DMS 273 treated with DMSO at 0.1 percent for 48 hours (cell line): ENCODE measurements at places on chromosomes 2 and 18.

- no peak for DNase-seq
Measured at GRCh38 chr2:39434233-39434897, 2.7 kb downstream of the MAP4K3 start.

DNA sequence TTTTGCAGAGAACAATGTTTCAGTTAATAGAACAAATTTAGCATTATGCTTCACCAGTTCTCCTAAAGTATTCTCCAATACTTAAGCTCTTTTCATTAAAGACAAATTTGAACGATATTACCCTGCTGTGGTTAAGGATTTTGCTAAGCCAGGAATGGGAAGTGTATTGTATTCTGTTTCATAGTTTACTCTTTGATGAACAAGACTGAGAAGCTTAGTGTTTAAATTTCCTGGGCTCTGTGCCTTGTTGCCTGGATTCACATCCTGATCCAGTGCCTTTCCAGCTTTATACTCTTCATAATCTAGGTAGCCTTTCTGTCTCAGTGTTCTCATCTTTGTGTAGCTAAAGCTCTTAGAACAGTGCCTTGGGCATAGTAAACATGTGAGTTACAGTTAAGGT lies 58.6 kb upstream of the GLS start:
- no peak for DNase-seq

- peak; percentile 45 for DNase-seq
Measured at GRCh38 chr2:96143848-96144480, 1.3 kb downstream of the DUSP2 start.

DNA sequence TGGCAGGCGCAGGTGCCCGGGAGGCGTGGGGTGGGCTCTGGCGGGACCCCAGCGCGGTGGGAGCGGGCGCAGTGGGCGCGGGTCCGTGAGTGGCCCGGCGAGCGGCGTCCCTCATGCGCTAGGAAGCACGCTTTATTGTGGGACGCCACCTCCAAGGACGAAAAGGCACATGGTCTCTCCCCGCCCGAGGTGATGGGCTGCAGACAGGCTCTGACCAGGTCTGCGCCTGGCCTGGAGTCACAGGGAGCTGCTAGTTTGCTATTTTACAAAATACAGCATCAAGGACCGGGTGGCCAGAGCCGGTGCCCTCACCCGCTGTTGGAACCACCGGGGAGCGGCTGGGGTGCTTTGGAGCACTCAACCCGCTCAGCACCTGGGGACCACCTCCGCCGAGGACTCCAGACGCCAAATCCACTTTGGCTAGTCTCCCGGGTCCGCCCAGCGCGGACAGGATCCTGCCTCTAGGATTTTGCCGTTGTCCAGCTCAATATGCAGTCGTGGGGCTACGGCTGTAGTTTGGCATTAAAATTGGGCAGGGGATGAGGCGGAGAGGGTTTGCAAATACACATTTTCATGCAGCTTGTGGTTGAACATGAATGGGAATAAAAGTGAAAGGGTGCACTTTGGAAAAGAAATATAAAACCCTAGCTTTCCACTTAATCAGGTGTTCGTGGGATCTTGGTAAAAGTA lies 65.4 kb downstream of the LRRFIP1 start:
- no peak for DNase-seq

- DNase-seq: peak; percentile 7
Measured at GRCh38 chr18:21444465-21445212, 155.9 kb downstream of the ESCO1 start.

DNA sequence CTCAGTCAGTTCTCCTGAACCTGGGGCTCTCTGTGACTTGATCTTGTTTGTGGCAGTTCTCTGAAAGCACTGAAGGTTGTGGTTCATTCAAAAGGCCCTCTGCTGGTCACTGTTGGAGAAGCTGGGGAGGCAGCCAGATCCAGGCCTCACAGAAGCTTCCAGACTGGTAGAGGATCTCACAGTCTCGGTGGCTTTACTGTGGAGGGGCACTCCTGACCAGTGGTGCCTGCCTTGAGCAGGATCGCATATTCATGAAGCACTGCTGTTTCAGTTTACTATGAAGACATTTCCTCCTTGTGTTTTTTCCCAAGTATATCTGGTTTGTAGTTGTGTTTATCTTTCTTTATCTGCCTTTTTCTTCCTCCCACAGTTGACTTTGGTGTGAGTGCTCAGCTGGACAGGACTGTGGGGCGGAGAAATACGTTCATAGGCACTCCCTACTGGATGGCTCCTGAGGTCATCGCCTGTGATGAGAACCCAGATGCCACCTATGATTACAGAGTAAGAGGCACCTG lies 133.9 kb downstream of the MAP4K4 start:
- DNase-seq: no peak

- DNase-seq: no peak
Measured at GRCh38 chr18:27017901-27018500, 152.5 kb upstream of the AQP4 start.

DNA sequence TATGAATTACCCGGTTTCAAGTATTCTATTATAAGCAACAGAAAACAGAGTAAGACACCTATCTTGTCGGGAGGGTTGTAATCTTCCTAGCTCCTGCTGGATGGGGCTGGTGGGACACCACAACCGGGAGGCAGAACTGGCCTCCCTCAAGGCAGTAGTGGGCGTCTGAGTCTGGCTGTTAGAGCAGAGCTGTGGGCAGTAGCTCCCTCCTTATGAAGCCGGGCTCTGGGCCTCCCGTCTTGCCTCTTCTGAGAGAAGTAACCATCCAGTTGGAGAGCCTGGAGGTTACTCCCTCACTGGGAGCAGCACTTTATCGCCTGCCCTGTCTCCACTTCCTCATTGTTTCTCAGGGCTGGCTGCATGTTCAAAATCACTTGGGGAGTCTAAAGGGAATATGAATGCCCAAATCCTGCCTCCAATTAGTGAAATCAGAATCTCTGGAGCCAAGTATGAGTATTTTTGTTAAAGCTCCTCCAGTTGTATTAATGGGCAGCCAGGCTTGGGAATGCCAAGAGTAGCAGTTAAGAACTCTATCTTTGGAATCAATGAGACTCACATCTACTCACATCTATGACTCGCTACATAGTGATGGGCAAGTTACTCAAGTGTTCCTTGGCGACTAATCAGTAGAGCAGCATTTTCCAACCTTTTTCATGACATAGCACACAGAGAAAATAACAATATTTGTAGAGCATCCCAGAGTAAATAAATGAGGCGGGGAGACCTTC lies 27.3 kb upstream of the NRP2 start:
- no peak for DNase-seq

DNA sequence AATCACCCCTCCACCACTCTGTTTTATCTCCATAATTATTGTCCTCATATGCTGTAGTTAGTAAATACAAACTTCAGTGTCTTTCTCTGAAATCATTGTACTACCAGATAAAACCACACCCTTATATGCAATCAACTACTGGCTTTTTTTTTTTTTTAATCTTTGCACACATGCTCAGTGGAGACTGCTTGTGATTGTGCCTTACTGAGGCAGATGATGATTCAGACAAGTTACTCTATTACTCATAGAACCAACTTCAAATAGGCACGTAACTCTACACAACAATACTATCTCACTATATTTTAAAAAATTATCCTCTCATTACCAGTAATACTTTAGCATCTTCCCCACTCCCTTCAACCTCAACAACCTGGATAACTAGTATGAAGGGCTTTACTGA lies 1278.4 kb upstream of the PIK3C3 start:
- no peak for DNase-seq

DNA sequence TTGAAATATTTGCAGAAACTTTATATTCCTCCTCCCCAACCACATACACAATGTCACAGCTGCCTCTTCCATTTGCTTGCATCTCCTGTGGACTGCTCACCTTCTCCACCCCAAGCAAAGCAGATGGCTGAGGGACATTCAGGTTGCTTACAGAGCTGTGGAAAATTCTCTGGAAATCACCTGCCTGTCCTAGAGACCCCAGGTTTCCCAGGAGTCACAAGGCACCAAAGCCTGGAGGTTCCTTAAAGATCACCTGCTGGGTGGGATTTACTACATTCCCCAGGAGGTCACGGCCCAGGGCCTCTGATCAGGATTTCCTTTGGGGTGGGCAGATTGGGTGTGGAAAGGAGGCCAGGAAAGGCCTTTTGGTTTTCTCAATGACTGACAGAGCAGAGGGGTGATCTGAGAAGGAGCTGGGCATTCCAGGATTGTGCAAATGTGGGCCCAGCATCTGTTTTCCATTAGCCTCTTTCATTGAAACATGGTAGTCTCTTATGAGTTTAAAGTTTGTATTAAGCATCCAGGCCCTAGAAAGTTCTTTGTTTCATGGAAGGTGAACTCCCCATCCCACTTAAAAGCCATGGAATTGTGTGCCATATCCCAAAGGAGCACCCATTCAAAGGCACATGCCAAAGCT lies 410.7 kb upstream of the TNP1 start:
- DNase-seq: no peak

- DNase-seq: no peak
Measured at GRCh38 chr2:196213252-196213980, 42.0 kb upstream of the STK17B start.

DNA sequence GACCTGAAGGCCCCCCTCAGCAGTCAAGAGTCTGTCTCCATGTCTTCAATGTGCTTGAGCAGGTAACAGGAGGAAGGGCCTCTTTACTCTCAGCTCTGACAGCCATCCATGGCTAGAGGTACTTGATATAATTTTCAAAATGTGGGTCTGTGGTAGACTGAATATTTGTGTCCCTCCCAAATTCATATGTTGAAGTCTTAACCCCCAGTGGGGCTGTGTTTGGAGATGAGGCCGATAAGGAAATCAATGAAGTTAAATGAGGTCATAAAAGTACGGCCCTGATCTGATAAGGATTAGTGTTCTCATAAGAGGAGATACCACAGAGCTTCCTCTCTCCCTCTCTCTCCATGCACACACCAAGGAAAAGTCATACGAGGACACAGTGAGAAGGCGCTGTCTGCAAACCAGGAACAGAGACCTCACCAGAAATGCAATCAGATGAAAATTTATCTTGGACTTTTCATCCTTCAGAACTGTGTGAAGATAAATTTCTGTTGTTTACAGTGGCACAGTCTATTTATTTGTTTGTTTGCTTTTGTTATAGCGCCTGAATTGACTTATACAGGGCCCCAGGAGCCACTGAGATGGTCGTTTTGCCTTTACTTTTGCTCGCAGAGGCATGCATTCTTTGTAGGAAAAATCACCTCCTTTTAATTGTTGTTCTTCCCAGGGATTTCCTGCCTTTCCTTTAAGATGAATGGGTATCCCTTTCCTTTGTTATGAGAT lies 274.8 kb upstream of the TRIB2 start:
- no peak for DNase-seq

DNA sequence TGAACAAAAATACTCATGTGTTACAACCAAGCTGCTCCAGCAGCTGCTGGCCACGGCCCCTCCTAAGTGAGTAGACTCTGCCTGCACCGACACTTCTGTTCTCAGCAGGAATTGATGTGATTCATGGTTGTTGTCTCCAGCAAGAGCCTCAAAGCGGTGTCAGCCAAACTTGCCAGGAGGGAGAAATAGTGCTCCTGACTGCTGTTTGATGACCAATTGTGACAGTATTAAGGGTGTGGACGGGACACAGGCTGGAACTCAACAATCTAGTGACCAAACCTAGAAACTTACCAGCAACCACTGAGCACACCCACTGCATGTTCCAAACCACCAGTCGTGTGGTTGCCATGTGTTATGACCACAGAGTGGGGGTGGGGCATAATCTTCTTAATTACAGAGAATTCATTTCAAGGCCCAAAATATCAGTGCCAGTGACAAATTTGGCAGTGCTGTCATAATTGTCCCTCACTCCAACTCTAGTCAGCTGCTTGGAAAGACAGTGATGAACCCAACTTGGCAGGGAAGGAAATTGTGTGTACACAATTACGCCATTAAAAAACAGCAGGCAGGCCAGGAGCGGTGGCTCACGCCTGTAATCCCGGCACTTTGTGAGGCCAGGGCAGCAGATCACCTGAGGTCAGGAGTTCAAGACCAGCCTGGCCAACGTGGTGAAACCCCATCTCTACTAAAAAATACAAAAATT lies 30.4 kb downstream of the FBLN7 start:
- DNase-seq: no peak

DNA sequence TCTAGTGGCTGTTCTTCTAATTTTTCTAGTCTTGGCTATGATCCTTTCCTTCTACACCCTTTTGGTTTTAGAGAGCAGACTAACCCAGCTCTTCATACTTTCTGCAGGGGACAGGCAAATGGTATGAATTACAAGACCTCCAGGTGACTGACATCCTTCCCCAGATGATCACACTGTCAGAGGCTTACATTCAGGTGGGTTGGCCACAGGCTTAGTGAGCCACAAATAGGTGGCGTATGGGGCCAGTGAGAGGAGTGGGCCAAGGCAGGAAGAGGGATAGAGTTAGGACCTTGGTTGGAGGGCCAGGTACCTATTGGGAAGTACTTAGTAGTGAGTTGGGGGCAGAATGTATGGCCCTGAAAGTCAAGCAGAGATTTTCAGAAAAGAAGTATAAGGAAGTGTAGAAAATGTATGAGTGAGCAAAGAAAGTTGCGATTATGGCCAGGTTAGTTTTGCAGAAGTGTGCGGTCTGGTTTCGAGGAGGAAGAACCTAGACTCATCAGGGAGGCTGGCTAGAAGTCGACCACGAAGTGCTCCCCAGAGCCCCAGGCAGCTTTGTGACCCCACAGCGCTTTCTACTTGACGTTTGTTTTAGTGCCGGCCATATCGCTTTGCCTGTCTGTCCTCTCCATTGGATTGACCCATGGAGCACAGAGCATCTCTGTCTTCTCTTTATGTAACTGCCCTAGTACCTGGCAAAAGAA lies 20.0 kb downstream of the SFTPB start:
- DNase-seq: no peak
